ENCODE measurements at places on chromosomes 3 and 15.

- no peak for DNase-seq
These were observed 103.7 kb upstream of the ETV5 start for GRCh38 chr3:186212611-186213010.

DNA sequence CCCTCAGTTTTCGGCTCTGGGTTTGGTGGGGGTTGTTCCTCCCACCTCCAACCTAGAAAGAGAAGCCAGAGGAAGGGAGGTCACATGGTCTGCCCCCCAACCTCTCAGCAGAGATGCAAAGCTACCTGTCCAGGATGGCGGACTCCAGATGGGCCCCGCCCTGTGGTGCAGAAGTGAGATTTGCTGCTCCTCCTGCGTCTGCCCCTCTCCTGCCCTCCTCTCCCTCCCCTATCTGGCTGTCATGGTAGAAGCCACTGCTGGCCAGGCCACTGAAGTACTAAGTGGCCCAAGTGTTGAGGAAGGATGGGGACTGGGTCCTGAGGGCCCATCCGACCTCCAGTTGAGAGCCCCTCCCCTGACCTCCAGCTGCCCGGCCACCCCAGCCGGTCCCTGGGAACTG, 2.1 kb upstream of the SEMA3B start:
- DNase-seq: no peak

DNA sequence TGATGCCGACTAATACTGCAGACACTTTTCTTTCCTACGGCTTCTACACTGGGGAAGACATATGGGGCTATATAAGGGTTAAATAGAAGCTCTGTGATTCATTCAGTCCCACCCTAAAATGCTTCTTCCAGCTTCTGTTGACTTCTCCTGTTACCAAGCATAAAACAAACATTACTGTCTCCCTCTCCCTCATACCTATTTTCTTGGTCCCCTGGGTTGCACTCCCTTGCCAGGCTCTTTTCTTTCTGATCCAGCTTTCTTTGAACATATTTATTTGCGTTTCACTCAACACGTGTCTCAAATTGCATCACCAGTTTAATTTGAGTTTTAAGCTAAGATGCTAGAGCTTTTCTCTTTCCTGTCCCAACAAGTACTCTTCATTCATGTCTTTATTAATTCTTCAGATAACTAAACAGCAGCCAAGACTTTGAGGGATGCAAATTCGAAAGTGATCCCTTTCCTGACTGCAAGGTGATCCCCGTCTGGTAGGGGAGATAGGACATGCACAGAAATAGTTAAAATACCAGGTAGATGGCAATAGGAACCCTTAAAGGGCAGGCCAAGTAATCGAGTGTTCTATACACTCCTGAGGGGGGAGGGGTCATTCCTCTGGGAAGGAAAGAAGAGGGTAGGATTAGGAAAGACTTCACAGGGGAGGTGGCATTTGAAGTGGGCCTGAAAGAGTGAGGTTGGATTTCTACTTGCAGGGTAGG, 198.6 kb upstream of the BCL6 start:
- DNase-seq: no peak

DNA sequence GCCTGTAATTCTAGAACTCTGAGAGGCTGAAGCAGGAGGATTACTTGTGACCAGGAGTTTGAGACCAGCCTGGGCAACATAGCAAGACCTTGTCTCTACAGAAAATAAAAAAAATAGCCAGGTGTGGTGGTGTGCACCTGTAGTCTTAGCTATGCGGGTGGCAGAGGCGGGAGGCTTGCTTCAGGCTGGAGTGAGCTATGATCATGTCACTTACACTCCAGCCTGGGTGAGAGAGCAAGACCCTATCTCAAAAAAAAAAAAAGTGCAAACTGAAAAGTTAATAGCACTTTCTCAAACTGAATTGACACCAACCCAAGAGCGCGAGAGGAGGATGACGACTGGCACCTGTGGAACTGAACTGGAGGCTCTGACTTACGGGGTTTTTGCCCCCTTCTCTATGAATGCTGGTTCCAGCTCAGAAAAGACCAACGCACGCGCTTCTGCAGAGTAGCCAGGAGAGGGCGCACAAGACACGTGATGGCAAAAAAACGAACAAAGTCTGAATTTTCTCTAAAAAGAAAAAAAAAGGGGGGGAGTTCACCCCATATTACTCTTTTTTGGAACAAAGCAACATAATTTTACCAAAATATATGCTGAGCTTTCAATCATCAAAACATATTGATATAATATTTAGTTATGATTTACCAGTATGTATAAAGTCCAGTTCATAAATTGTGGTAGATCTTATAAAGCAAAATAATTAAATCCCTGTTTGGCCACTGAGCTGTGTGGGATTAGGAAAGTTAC, 23.7 kb downstream of the CFAP92 start:
- DNase-seq: peak; percentile 35

DNA sequence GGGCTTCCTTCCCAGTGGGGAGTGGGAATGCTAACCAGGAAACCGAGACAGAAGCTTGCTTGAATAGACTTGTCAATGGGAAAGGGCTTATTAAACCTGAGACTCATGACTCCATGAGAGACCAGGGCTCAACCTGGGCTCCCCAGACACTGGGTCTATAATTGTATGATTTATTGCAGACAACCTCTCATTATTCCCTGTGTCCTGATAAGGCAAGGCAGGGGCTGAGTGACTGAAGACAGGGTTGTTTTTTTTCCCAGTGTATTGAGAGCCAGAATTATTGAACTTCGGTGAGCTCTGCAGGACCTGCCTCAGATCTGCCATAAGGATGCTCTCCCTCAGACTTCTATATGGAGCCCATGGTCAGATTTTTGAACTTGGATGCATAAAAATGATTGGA, 79.5 kb upstream of the KLHL25 start:
- no peak for DNase-seq

DNA sequence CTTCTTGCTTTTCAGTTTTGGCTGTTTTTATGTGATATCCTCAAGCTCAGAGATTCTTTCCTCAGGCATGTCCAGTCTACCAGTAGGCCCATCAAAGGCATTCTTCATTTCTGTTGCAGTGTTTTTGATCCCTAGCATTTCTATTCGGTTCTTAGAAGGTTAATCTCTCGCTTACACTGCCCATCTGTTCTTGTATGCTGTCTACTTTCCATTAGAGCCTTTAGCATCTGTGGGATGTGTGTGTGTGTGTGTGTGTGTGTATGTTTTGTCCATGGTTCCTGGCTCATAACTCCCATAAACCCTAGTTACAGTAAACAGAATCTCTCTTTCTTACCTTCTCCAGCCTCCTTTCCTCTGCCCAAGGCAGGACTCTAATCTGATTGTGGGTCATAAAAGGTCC, 5.1 kb upstream of the SLC22A13 start:
- DNase-seq: no peak

DNA sequence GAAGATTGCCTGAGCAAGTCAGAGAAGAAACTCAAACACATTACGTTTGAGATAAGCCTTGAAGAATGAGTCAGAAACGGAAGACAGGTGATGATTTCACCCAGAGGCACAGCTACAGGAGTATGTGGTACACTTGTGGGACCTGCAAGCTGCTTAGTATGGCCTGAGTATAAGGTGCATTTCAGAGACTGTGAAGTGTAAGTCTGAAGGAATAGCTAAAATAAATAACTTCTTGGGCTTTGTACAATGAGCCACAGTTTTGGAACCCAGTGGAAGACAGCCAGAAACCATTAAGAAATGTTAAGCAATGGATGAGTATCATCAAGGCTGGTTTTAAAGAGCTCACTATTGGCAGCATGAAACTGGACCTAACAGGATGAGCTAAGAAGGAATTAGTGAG, 826.2 kb downstream of the ROBO1 start:
- no peak for DNase-seq

- DNase-seq: no peak
These were observed 88.1 kb downstream of the IQSEC1 start for GRCh38 chr3:12985148-12985547.

Measured in stimulated activated CD4-positive, alpha-beta T cell treated with anti-CD3 and anti-CD28 coated beads, Interleukin-1b, Interleukin-23, amount 100 ng/mL, for 1 hour (primary cell).